Fibroblast of the aortic adventitia (primary cell): ENCODE measurements at places on chromosomes 12 and 14.

DNA sequence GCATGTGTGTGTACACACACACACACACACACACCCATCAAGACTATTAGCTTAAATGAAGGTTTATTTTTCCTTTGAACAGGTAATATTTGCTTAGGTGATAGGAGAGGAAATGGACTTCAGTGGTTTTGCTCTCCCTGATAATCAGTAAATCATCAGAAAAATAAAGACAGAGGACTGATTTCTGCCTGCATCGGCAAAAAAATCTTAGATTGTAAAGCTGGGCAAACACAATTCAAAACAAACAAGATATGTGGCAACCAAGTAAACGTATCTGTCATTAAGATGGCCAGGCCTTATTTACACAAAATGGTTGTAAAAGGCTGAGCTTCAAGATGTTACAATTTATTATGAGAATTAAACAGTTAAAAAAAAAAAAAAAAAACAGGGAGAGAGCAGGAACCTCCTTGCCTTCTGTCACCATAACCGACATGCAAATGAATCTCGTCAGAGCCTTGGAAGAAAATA is 31.3 kb downstream of the PRKD1 start:
- no peak for DNase-seq

DNA sequence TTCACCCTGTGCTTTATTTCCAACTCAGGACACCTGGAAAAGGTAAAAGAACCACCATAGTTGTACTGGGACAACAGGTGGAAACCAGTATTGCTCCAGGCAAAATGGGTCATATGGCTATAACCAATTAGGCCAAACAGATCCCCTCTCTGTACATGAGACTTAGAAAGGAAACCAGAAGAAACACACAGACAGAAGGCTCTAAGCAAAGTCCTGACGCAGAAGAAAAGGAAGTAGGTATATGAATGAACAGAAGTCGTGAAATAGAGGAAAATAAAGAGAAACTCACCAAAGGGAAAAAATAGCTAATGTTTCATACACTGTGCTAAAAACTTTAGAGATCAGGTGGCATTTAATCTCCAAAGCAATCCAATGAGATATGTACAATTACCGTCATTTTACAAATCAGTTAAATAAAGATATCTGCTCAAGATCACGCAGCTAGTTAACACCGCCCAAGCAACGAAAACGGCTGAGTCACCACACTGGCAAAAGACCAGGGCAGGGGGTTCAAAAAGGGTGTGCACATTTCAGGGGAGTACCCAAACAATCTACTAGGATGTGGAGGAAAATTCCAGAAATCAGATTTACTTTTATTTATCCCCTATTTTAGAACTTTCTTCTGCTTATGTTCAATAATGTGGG is 82.3 kb downstream of the ITPR2 start:
- DNase-seq = no peak

DNA sequence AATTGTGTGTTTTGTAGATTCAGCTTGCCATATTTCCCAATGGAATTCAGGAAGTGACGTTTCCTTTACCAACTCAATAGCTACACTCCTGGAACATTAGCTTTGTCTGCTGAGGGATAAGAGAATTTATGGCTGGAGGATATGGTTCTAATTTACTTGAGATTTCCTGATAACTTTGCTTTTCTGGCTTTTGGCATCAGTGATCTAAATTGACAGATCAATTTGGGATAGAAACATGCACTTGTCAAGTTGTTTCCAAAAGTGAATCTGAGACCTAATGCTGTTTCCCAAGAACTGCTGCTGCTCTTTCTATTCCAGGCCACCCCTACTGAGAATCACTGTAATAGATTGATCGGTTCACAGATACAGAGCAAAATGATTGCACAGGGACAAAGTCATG is 43.2 kb downstream of the MGAT4C start:
- no peak for DNase-seq

DNA sequence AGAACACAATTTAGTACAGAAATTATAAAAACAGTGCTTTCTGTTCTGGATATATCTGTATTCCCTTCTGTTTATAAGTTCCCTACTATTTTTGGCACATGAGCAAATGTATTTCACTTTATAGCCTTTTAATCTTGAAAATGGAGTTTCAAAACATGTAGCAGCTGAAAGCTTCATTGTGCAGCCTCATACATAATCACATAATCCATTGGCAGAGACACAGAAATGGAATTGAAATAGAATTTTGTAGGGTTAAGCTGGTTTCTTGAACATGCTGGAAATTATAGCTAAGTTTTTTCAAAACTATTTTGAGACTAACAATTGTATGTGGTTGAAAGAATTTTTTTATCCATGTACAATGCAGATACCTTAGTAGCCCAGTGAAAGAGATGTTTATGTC is 614.3 kb upstream of the MDGA2 start:
- DNase-seq = no peak

DNA sequence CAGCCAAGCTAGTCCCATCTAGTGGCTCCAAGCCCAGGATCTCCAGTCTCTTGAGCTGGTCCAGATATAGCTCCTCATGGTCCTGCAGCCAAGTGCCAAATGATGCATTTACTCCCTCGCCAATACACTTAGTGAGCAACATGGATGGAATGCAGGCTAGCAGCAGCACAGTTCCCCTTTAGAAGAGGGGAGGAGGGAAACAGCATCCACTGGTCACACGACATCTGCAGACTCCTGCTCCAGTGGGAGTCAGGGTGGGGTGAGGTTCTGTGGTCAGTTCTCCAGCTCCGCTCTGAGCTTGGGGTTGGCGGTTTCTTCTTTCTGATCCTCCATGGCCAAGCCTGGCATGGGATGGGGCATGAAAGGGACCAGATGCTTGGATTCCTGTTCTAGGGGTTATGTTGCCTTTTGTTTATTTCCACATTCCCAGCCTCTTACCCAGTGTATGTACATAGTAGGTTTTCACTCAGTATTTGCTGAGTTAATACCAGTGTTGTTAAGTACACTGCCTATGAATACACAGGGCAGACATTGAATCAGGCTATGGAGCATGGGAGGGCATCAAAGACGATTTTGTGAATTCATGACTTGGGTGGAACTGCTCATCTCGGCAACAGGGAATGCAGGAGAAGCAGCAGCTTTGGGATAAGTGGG is 57.3 kb downstream of the GALNT16 start:
- DNase-seq = peak; percentile 100

- DNase-seq = no peak
Observed at GRCh38 chr12:57049119-57049446, 846 bp downstream of the MYO1A start.

DNA sequence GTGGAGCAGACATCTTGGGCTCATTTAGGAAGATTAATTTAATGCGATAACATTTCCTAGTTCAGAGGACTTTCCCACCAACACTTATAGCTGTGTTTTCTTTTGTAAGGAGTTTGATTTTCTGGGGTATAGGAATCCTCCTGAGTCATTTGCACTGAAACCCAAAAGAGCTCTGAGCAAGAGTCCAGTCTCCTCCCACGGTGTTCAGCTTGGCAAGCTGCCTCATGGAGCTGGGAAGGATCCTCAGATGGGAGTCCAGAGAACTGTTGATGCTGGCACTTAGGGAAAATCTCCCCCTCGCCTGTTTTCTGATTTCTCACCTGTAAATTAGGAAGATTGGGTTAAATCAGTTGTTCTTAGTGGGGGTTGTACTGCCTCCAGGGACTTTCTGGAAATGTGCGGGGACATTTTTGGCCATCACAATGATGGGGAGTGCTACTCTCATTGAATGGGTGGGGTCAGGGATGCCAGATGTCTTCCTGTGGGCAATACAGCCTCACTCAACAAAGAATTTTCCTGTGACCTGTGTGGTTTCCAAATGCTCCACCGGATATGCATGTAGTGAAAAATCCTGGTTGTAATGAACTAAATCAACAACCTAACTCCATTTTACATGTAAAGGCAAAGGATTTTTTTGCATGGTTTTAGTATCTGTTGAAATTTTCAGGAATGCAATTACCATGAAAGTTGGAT is 150.6 kb downstream of the ADCK1 start:
- peak; percentile 43 for DNase-seq

DNA sequence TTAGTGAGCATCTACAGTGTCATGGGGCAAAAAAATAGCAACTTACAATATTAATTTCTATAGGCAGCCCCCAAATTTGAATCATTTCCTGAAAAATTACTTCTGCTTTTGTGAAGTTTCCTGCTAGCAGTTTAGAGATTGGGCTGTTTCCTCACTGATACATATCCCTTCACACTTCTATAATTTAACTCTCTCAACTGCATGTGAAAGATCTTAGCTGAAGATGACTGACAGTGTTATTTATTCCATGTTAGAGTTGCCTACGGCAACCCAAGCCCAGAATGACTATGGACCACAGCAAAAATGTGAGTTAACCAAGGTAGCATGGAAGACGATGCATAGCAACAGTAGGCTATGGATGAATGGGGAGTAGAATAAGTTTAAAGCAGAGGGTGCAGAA is at the start of gene KLRG1:
KLRG1 (plus strand) TSS at position 134 of the 400 bp plus-strand sequence; CDS start at position 224, 90 bp downstream.
- no peak for DNase-seq
